ENCODE measurements at places on chromosomes 4 and X.

GRCh38 chr4:77159806-77160205 lies 2.8 kb downstream of the CCNG2 start:
- DNase-seq = no peak

- DNase-seq = no peak
Measured at GRCh38 chr4:142405695-142406498, 440.2 kb downstream of the INPP4B start.

GRCh38 chr4:53548662-53549061 lies 42.6 kb downstream of the LNX1 start:
- DNase-seq = no peak

- DNase-seq = no peak
Measured at GRCh38 chrX:17414839-17415238, 39.8 kb downstream of the NHS start.

GRCh38 chr4:11111876-11112275 lies 316.8 kb downstream of the HS3ST1 start:
- DNase-seq = no peak

- no peak for DNase-seq
Measured at GRCh38 chr4:176002007-176002613, 63.5 kb upstream of the WDR17 start.

GRCh38 chr4:147163311-147163710 lies 217.6 kb upstream of the TTC29 start:
- no peak for DNase-seq

DNA sequence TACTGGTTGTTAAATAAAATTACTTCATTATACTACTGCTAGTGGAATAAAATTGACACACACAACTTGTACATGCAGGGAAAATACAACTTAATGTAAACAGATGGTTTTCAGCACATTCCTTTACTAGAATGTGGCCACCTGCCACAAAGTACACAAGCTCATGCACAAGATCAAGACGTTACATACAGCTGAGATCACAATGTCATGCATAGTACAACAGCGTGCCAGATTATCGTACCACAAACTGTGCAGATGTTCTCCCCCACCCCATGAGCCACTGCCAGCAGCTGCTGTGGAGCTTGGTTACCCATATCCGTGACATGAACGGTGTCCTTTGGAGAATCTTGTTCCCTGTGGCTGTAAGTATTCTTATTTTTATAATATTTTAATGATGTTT lies 27.7 kb downstream of the FBXO8 start:
- DNase-seq = peak; percentile 60

DNA sequence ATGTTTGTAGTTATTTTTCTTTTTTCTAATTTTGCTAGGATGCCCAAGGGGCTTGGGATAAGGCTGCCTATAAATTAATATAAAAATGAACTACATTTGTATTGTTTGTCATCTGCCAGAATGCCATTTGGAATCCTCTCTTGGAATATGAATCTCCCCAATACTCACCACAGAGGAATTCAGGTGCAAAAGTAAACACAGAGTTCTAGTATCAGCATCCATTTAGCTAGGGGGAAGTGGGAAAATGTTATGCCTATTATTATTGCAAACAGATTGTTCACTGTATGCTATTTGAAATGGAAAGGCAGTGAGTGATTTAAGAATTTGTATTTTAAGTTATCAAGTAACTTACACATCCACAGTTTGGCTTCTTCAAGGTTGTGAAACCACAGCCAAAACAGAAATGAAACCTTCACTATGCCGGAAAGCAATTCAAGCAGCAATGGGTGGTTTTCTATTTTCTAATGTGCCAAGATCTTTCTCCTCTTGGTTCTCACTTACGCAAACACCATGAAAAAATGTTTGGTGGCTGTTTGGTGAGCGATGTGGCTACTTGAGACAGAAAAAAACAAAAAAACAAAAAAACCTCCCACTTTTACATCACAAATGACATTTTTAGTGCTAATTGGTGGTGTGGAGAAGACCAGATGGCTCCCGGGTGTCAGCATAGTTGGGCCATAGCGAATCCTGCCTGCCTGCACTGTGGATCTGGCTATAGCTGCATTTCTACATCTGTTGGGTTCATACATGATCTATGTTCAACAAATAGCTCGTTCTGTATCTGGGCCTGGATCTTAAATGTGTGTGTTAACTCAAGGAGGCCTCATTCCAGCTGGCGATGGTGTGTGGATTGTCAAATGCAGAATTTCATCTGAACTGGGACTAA lies 200.8 kb upstream of the GIMD1 start:
- peak; percentile 59 for DNase-seq

- DNase-seq = no peak
Measured at GRCh38 chr4:68904786-68905185, 46.8 kb downstream of the UGT2A3 start.

- peak; percentile 21 for DNase-seq
Measured at GRCh38 chrX:41180194-41180908, 95.1 kb downstream of the USP9X start.

DNA sequence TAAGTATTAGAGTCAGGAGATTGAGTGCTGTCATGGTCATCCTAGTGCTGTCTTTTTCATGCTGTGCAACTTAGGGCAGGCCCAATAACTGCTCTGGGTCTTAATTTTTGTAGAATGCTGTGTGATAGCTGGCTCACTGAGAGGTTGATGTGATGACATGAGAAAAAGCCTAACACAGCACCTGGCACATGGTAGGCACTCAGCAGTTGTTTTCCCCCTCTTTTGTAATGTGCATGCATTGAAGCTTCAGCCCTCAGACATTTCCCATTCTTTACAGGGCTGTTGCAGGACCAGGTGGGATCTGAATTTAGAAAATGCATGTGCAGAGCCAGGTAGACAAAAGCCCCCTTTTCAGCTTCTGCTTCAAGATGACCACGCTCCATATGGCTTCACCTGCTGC lies 44.1 kb upstream of the SOX3 start:
- no peak for DNase-seq

GRCh38 chr4:176013476-176014247 lies 52.0 kb upstream of the WDR17 start:
- DNase-seq = no peak

- no peak for DNase-seq
Measured at GRCh38 chr4:36348403-36348938, 67.1 kb downstream of the DTHD1 start.

DNA sequence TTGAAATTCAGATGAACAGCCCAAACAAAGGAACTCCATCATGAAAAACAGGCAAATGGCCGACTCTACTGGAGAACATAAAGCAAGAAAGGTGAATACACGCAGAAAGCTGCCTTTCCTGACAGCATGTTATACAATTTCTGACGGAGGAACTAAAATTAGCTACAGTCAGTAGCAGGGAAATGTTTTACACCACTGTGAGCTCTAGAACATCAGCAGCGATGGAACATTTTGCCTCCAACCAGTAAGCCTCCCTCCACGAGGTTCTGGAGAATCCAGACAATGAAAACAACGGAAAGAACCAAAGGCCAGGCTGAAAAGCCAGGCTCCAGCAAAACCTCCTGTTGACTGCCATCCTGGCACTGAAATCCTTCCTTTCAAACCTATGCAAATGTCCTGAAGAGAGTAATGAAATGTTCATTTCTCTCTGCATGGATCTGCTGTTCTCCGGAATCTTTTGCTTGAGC lies 78.9 kb downstream of the IRF2 start:
- DNase-seq = no peak

GRCh38 chr4:186201535-186202230 lies 10.3 kb downstream of the CYP4V2 start:
- no peak for DNase-seq

DNA sequence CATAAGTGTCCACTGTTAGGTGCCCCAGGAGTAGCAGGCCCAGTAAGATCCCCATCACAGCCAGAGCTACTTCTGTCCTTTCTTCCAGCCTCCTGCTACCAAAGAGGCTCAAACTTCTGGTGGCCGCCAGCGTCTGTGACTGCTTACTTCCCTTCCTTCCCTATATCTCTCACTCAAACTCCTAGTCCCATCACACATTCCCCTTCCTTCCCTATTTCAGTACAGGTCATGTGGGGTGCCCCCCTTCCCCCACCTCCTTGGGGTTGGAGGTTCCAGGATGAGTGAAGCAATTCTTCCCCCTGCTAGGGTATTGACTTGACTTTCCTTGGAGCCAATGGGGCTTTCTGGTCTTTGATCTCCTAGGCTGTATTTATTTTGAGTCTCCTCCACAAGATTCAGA lies at the start of gene VSIG4:
Gene VSIG4 (minus strand): TSS at position 137 of the 400 bp plus-strand sequence. CDS start 82 bp downstream, at position 55.
- no peak for DNase-seq

- DNase-seq = peak; percentile 94
Measured at GRCh38 chr4:86011117-86011516, 348.7 kb downstream of the MAPK10 start.

GRCh38 chr4:165222651-165222994 lies 15.3 kb downstream of the KLHL2 start:
- no peak for DNase-seq

DNA sequence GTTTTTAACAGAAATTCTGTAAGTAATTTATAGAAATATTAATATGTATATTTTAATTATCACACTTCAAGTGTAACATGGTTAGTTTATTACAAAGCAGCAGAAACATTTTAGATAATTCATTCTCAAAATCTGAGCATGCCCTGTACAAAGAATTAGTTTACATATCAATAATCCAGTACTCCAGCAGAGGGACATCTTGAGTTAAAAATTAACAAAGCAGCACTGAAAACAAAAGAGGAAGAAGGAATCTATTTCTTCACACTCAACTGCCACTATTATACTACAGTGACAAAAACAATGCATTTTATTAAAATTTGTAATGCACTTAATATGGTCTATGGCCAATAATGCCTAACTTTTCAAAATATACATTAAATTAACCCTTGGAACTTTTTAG lies 179.1 kb upstream of the KLHL4 start:
- no peak for DNase-seq

- no peak for DNase-seq
Measured at GRCh38 chr4:172992648-172993378, 175.8 kb upstream of the GALNT7 start.

DNA sequence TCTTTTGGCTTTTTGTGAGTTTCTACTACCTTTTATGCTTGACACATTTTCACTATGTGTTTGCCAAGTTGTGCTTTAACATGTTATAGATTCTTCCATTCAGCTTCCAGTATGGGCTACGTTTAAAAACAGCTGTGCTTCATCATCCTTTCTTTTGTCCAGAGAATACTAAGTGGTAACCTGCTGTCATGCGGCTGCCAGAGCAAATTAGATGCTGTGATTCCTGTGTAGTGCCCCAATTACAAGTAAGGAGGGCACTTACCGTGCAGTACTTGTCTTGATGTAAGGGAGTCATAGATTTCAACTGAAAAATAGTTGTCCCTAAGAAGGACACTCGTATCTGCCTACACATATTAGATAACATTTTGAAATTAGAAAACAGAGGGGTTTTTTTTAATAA lies 531.8 kb upstream of the GALNTL6 start:
- no peak for DNase-seq

- DNase-seq = peak; percentile 79
Measured at GRCh38 chr4:71472946-71473345, 134.1 kb downstream of the SLC4A4 start.

DNA sequence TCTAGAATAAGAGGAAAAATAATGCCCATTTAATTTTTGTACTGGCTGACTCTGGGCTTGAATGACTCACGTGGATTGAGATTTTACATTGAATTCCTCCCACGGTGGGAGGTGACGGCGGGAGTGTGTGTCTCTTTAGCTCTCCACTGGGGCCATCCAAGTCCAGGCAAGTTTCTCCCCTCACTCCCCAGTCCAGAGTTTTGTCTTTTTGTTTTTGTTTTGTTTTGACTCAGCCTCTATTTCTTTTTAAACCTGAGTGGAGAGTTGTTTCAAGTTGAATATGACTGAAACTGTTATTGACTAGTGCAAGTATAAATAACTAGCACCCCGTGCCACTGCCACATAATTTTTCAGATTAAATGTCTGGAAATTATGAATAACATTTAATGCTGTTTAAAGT lies 13.6 kb downstream of the CHST7 start:
- no peak for DNase-seq

DNA sequence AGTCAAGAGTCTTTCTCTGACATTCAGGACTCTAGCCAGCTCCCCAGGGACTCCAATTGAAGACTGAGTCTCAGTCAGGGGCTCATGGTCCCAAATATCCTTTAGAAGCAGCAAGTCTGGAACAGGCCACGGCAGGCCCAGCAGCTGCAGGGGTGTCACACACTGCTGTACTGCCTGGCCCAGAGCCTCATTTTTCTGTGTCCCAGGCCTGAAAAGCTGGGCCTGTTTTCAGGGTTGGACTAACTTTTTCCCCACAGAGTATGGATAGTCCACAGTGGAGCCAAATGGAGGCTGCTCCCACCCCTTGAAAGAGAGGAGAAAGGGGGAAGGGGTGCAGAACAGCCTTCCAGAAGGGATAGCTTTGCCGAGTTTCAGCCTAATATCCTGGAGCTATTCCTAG lies 146.8 kb upstream of the NALF2 start:
- DNase-seq = no peak

- DNase-seq = no peak
Measured at GRCh38 chrX:47690175-47690574, 31.2 kb upstream of the UXT start.
